ENCODE measurements at places on chromosomes 12 and 14. TPM values are rescaled to one million over a fixed set of nuclear protein-coding genes. Genes with fewer than 3 reads are reported as not detected.

DNA sequence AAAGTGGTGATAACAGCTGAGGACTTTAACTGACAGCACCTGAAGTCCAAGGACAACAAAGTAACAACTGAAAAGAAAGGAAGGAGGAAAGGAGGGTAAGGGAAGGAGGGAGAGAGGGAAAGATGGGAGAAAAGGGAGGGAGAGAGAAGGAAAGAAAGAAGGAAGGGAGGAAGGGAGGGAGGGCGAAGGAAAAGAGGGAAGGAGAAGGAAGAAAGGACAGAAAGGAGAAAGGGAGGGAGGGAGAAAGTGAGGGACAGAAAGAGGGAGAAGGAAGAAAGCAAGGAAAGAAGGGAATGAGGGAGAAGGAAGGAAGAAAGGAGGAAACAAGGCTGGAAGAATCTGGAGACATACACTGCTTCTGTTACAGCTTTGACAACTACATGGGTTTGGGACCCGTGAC, 494.4 kb downstream of the FUT8 start:
- no peak for DNase-seq

DNA sequence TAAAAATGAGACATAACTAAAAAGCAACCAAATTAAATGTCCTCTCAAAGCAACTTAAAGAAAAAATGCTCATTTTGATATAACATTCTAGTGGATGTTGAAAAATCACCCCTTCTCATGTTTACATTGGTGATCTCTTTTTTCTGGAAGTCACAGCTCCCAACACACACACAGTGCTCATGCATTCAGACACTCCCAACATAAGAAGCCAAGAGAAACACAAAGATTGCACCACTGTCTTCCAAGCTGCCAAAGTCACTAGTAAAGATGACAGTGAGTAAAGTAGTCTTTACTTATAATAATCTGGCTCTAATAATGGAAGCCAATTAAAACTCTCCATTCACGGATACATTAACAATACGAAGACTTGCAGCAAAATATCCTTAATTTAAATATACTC, 218.4 kb downstream of the NTF3 start:
- no peak for DNase-seq

DNA sequence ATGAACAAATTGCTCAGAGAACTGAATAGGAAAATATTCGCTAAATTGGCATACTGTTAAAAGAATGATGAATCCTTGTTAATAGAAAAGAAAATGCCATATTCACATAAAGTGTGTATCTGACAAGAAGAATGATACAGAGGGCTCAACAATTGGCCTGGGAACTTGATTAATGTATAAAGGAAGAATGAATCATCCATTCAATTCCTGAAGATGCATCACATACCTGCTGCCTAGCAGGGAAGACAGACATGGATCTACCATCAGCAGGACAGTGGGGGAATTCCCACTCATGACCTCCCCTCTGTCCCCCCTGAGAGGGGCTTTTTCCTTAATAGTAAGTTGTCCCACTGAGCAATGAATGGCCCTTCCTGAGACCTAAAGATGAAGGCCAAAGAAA, 13.5 kb downstream of the PTPN21 start:
- no peak for DNase-seq

GRCh38 chr12:27931390-27931789, 41.1 kb downstream of the PTHLH start:
- no peak for DNase-seq

- DNase-seq, result no peak
Measured at GRCh38 chr14:99534863-99535262, 53.7 kb downstream of the CCNK start.

DNA sequence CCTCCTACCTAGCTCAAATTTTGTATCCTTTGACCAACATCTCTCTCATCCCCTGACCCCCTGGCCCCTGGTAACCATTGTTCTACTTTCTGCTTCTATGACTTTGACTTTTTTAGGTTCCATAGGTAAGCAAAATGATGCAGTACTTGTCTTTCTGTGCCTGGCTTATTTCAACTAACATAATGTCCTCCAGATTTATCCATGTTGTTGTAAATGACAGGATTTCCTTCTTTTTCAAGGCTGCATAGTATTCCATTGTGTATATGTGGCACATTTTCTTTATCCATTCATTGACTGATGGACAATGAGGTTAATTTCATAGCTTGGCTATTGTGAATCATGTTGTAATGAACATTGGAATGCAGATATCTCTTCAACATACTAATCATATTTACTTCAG, 170.1 kb downstream of the DPY19L2 start:
- no peak for DNase-seq

Gene MEG3
- not detected for total RNA-seq

Gene STAB2
- total RNA-seq, result not detected
